ENCODE measurements at places on chromosomes 3 and 15.

DNA sequence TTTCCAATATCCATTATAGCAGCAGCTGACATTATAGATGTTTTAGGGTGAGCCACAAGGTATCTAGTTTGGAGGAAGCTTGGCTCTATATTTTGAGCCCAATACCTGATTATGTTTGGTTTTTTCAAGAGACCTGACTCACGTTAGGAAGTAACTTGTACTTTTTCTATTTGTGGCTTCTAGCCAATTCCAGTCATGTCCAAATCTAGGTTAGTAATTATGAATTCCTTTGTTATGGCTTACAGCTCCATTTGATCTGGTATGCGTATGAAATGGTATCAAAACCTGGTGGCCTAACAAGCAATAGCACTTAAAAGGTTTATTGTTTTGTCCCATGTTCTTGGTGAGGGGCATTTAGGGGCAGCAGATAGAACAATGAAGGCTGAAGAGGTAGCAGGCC is 115.9 kb downstream of the TOP2B start:
- no peak for DNase-seq

DNA sequence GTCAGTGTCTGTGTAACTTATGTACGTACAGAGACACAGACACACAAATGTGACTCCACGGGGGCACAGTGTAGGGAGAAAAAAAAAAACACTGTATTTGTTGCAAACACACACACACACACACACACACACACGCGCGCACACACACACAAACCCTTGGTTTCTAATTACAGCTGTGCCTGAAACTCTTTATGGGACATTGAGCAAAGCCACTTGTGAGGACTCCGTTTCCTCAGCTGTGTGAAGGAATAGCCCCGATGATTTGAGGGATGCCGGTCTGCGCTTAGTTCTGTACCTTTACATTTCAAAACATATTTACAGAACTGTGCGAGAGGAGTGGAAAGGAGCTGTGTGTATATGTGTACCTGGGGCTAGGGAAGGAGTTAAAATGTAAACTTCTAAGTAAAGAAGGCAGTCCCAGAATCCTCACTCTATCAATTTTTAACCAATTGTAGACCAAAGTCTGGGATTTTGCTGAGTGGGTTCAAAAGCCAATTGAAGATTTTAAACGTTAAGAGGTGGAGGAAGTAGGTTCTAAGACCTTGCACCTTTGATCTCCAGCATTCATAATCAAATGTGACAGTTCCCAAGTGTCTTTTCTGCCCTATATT is 5.3 kb upstream of the BCL6 start:
- no peak for DNase-seq

GRCh38 chr3:129950318-129951046 is 24.0 kb upstream of the TRH start:
- no peak for DNase-seq

- DNase-seq: no peak
Measured at GRCh38 chr3:112394003-112394640, 61.2 kb downstream of the CD200 start.

- DNase-seq: no peak
Measured at GRCh38 chr15:29911705-29912104, 89.4 kb upstream of the TJP1 start.

DNA sequence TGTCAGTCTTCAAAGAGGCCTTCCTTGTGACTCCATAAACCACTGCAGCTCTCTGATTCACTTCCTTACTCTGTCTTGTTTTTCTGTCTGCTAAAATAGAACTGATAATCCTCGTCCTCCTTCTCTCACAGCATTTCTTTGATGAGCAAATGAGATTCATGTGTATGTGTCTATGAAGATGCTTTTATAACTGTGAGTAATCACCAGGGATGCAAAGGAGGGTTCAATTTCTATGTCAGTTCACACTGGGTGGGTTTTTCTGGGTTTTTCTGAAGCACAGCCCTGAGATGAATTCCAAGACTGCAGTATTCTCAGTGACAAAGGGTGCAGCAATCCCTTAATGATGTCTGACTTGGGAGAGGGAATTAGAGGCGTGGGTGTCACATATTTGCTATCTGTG is 746.6 kb upstream of the CFAP20DC start:
- DNase-seq: no peak

- DNase-seq: no peak
Measured at GRCh38 chr3:78645628-78646310, 1122.0 kb downstream of the ROBO1 start.

DNA sequence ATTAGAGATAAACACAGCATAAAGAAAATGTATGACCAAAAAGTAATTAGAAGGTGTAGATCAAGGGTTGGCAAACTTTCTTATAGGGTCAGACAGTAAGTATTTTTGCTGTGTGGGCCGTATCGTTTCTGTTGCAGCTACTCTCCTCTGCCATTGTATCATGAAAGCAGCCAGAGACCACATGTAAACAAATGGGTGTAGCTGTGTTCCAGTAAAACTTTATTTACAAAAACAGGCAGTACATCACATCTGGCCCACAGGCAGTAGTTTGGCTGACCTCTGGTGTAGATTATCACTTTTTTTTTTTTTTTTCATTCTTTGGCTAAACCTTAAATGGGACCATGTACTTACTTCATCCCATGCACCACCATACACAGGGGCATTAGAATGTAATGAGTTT is 190.8 kb downstream of the MBNL1 start:
- DNase-seq: no peak

GRCh38 chr3:130906374-130906995 is 12.6 kb downstream of the ATP2C1 start:
- no peak for DNase-seq

DNA sequence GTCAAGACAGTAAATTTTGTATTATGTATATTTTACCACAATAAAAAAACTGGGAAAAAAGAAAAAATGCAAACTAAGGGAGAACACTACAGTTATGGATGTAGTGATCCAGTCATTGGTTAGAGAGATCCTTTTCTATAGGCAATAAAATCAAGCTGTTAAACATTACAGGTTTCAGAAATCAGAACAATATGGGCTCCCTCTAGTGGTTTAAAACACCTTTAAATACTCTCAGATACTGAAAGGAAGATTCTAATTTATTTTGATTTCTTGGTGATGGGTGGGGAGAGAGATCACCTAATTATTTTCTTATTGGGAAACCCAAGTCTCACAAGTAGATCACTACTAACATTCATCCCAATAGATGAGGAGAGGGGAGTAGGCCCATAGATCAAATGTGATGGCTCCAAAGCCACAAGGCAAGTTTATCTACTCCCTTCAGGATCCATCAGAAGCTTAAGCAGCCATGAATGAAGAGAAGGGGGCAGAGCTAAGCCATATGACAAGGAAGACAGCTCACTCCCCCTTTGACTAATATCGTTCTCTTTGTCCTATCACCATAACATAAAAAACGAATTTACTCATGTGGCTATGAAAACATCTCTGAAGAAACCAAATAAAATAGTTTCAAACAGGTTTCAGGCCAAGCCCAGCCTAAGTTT is 118.6 kb downstream of the ANO10 start:
- no peak for DNase-seq

GRCh38 chr3:114698146-114699105 is 404.6 kb downstream of the TIGIT start:
- DNase-seq: no peak

GRCh38 chr3:52052831-52053306 is 3.5 kb downstream of the DUSP7 start:
- peak; percentile 62 for DNase-seq

- DNase-seq: no peak
Measured at GRCh38 chr3:102727340-102727739, 292.5 kb downstream of the ZPLD1 start.

- DNase-seq: no peak
Measured at GRCh38 chr15:53555226-53555625, 204.2 kb downstream of the WDR72 start.

- DNase-seq: no peak
Measured at GRCh38 chr15:100711516-100712021, 109.2 kb downstream of the ASB7 start.

GRCh38 chr3:65080432-65080831 is 392.6 kb upstream of the ADAMTS9 start:
- DNase-seq: peak; percentile 17

DNA sequence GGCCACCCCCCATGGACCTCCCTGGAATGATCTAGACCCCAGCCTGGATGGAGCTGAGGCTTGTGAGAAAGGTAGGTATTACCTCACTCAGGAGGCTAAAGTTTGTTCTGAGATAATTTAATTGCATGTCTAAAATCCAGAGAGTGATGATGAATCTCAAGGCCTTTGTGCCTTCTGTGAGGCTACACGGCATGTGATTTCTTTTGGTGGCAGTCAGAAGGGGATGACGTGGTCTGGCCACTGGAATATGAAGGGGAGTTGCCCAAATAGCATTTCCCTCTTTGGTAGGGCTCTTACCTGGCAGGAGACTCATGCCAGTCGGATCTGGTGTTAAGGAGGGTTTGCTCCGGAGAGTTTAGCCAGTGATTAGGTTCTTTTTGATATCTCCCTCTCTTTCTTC is 2.5 kb downstream of the BAHD1 start:
- DNase-seq: no peak

GRCh38 chr15:84764989-84765388 is 16.6 kb downstream of the ZNF592 start:
- no peak for DNase-seq

- DNase-seq: no peak
Measured at GRCh38 chr3:188590557-188590956, 436.6 kb downstream of the LPP start.

GRCh38 chr15:64089543-64090280 is 3.9 kb downstream of the CIAO2A start:
- DNase-seq: no peak

- DNase-seq: no peak
Measured at GRCh38 chr3:58613236-58614132, 36.3 kb upstream of the FAM107A start.

DNA sequence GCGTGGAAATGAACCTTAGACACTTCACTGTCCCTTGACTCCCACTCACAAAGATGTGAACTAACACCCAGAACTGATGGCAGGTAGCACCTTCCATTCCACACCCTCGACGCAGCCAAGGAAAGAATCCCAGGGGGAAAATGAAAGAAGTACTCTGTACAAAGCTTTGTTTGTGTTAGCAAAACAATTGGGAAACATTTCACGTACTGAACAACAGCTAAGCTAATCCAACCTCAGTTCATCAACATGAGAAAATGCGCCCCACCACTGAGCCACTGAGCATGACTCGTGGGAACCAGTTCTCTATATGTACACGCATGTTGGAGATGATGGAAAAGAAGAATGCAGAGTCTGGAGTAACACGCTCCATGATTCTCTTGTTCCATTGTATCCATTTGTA is 32.0 kb downstream of the CORO2B start:
- no peak for DNase-seq

DNA sequence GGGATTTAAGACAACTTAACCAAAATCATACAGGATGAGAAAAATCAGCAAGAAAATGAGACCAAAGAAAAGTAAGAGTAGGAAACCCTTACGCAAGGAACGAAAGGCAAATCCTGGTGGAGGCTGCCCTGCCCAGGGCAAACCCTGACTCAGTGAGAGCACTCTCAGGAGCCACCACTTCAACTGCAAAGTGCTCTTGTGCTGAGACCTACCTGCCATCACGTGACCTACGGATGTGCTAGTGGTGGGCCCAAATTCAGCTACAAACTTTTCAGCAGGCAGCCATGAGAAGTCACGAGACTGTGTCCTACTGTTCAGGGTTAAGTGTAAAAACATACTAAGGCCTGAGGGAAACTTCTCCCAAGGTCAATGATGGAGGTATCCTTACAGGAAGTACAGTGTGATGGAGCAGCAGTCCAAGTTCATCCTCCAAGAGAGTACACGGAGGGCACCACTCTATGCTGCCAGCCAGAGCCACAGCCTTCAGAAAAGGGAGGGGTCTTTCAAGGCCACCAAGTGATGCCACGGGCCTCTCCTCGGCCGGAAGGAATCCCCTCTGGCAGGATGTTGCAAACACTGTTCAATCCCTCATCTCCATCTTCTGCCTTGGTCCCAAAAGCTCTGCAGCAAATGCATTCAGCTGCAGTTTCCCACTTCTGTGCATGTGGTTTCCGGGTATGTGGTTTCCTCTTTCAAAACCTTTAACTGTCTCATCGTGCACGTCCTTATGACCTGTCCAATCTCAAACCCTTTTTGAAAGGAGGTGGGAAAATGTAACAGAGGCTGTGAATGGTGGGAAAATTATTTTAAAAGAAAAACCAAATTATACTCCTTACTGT is 9.5 kb downstream of the CHSY1 start:
- DNase-seq: no peak

DNA sequence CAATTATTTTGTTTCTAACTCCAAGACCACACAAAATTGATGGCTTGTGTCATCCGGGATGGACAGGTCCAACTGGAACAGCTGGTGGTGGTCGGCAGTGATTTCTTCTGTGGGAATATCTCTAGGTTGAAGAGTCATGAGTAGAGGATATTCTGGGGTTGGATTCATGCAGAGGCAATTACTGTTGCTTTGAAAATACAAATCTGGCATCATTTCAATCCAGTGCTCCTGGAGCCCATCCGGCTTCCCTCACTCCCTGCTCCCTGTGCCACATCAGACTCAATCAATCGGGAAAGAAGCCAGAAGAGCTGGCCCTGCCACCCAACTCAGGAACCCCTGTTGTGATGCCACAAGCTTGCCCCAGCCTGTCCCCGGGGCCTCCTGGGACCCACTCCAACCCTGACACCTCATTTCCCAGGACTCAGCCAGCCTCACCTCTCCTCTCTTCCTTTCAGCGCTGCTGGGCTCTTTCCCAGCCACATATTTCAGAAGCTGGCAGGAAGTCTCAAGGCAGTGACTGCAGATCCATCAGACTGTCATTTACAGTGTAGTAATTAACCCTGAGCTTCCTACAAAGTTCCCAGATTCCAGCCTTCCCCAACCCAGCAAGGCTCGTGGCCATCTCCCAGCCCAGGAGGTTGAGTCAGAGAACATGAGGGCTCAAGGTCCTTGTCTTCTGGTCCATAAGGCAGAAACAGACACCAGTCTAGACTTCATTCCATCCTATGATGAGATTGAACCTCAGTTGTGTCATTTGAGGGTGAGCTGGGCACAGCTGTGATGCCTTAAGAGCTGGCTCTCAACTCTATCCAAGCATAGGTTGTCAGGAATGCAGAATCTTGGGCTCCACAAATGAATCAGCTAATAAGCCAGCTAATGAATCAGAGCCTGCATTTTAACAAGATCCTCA is 114.0 kb downstream of the FAM174B start:
- no peak for DNase-seq

DNA sequence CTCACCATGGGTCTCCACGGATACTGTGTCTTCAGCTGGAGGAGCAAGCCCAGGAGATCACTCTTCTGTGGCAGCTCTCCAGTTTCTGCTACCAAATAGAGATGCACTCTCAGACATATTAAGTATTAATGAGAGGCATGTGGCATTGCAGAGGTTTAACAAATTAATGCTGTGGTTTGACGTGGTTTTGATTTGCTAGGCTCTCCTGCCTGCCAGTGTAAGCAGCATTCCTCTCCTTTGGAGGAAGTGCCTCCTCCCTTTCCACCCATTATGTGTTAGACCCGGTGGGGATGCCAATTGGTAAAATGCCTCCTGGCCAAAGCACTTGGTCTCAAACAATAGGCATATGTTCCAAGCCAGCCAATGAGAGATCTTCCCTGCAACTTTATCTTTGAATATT is 124.8 kb downstream of the MYLK start:
- DNase-seq: no peak

GRCh38 chr3:111051354-111051753 is 20.3 kb upstream of the NECTIN3 start:
- no peak for DNase-seq

- DNase-seq: no peak
Measured at GRCh38 chr3:90032980-90033641, 925.7 kb downstream of the EPHA3 start.
